ENCODE measurements at places on chromosomes 11 and 22.

- DNase-seq, result no peak
These were observed 6.7 kb upstream of the LRFN4 start for GRCh38 chr11:66850235-66850587.

GRCh38 chr11:116605543-116606459, 167.0 kb downstream of the BUD13 start:
- peak; percentile 71 for DNase-seq

- DNase-seq, result no peak
These were observed 310.1 kb downstream of the CADM1 start for GRCh38 chr11:115193914-115194801.

DNA sequence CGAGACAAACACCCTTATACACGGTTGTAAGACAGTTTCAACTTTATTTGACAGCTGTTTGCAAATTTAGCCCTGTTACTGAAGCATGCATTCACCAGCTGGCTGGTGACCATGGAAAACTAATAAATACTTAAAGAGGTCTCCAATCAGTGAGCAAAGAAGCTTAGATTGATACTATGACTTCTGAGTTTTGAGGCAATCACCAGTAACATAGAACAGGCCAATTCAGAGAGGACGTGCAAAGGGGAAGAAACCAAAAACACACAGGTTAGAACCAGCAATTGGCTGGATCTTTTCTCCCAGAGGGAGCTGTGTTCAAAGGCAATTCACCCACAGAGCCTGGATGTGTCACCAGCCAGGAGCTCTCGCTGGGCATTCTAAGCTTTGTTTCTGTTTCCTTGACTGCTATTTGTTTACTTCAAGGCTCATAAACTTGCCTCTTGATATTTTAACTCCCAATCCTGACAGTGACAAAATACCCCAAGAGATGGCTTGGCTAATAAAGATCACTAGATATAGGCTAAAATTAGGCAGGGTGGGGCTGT, 113.6 kb upstream of the MTMR2 start:
- DNase-seq, result no peak

- DNase-seq, result no peak
These were observed 4.7 kb upstream of the TCF20 start for GRCh38 chr22:42275176-42275575.

DNA sequence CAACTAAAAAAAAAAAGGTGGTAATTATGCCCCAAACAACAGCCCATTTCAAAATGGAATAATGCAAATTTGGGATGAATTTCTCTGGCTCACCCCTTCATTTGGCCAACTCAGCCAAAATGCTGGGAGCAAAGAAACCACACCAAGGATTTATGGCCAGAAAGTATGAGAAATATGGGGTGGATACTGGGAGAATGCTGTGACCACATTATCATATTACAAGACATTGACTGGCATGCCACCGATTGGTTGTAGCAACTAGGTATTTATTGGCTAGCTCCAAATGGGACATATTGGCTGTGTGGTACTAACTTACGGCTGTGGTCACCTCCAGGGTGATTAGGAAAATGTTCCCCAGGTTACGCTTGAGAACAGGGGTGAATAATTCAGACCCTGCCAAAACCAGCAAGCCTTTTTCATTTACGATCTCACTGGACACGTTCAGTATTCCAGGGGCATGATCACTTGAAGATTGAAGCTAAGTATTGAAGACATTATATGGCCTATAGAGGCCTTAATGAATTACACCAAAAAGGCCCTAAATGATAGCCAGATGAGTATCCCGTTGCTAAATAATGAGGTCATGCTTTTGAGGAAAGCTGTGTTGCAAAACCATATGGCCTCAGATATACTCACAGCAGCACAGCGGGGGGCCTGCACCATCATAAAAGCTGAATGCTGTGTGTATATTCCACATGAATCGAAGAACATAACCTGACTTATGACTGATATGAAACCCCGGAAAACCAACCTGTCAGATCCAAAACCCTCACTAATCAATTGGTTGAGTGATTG, 3.8 kb upstream of the FDX1 start:
- DNase-seq, result no peak

DNA sequence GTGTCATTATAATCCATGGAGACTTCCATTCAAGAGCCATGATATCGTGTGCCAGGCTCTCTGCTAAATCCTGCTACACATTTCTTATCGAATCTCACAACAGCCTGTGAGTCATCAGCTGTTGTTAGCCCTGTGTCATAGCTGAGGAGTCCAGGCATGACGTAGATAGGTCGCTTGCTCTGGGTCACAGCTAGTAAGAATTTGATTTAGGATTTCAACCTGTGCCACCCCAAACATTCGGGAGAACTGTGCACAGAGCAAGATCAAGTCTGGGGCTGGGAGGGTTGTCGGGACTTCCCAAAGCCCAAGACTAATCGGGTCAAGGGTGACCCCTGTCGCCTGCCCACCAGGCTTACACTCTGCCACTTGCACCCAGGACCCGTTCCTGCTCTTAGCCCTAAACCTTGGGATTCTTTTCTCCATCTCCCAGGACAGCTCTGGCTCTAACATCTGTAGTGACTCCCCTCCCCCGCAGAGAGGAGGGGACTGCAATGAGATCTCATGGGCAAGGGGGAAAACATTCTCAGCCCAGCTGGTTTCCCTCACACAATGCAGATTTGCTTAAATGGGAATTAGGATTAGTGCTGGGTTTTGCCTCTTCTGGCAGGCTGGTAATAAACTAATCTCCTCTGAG, 34.3 kb downstream of the TSPAN18 start:
- peak; percentile 37 for DNase-seq

DNA sequence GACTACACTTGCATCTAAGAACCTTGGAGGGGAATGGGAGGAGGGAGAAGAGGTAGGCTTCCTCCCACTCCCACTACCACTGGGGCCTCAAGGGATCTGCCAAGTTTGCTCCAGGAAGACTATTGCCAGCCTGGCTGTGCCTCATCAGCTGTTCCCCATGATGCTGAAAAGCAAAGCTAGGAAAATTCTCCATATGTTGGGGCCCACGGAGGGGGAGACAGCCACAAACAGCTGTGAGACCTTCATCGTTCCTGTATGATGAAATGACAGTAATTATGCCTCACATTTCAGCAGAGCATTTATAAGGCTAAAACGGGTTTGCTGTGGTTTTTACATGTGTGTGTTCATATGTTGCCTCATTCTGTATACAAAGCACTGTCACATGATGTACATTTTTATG, 6.7 kb downstream of the DSCAML1 start:
- no peak for DNase-seq

GRCh38 chr11:11512929-11513328, 108.9 kb downstream of the GALNT18 start:
- no peak for DNase-seq

DNA sequence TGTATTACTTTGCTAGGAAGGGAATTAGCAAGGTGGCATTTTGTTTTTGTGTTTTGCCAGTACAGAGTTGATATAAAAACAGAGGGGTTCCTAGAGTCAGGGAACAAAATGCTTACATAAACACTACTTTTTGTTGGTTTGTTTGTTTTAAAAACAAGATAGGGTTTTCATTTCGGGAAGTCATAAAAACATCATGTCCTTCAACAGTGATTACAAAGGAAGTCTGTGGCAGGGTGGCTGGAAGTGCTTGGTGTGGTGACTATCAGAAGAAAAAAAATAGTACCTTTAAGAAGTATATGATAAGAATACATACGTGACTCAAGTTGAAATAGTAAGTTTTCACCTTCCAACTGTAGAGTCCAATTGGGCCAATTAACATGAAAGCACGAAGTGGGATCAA, 1.2 kb upstream of the IL18 start:
- DNase-seq, result no peak

DNA sequence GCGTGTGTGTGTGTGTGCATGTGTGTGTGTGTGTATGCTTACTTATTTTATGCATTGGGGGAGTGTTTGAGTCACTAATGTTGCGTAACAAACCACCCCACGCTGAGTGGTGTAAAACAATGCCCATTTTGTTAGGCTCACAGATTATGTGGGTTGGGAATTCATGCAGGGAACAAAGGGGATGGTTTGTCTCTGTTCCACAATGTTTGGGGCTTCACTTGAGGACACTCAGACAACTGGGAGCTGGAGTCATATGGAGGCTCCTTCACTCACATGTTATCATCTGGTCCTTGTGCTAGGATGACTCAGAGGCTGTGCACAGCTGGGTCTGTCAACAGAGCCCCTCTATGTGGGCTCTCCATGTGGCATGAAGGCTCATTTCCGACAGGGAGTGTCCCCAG, 51.3 kb upstream of the LARGE1 start:
- DNase-seq, result no peak

DNA sequence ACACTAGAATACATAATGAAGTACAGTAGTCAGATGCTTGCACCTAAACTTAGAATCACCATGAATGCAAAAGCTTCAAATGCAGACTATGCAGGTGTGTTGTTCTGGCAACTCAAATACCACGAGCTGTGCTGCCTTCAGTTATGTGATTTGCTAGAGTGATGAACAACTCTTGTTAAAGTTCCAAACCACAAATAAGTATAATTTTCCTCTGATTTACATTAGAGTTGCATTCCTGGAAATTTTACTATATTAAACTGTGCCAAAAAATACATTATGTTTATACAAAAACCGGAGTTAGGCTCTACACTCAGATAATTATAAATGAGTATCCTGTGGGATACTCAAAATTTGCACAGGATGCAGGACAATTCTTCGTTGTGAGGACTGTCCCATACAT, 3.0 kb downstream of the TMEM218 start:
- no peak for DNase-seq

- DNase-seq, result no peak
These were observed 22.2 kb upstream of the CCDC34 start for GRCh38 chr11:27385245-27385644.

- DNase-seq, result no peak
These were observed 139.4 kb downstream of the SHANK2 start for GRCh38 chr11:71112990-71113389.

DNA sequence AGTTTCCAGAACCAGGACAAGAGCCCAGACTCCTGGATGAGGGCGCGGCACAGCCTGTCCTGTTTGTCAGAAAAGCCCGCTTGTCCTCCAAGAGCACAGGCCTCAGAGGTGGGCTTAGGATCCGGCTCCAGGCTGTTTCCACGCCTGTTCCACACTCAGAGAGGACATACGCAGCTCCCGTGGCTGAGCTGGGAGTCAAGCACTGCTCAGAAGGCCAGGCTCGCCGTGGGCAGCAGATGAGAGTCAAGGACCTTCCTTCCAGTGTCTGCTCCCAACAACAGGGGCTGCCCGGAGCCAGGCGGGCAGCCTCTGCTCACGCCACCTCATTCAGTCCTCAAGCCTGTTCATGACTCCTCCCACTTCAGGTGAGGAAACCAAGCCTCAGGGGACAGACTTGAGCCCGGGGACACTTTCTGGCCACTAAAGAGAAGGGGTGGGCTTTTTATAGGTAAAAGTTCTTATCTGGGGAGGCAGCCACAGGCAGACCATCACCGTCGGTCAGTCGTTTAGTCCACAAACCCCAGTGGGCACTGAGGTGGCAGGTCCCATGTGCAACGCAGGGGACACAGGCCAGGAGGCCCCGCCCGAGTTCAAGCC, 3.8 kb downstream of the CYB5R3 start:
- no peak for DNase-seq

- no peak for DNase-seq
These were observed 3.8 kb upstream of the SHISAL1 start for GRCh38 chr22:44316393-44317122.

GRCh38 chr11:85348945-85349344, 278.2 kb downstream of the DLG2 start:
- DNase-seq, result no peak
